Kidney (tissue), 22 donors: ENCODE measurements at places on chromosomes 16 and 17. TPM values are rescaled to one million over a fixed set of nuclear protein-coding genes. Genes with fewer than 3 reads are reported as not detected.

DNA sequence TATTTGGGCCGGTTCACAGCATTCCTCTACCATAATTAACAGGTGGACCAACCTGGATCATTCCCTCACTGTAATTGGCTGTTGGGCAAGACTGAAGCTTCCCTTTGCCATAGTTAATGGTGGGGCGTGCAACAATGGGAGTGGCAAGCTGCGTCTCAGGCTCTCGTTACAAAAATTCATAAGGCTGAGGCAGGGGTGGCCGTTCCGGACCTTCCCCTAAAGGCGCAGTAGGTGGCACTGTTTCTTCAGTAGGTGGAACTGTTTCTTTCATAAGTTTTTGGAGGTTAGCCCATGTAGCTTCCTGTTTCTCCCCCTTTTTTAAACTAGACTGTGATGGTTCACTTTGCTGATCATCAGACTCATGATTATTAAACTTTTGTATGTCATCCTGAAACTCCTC is 17.0 kb upstream of the TMC5 start:
- H3K27ac ChIP-seq, result no peak overlapping the region
- H3K36me3 ChIP-seq, result no peaks in the 10 kb centered on the region
- H3K4me3 ChIP-seq, result no peak overlapping the region
- H3K4me1 ChIP-seq, result no peaks in the 10 kb centered on the region
- H3K27me3 ChIP-seq, result no peaks in the 10 kb centered on the region

DNA sequence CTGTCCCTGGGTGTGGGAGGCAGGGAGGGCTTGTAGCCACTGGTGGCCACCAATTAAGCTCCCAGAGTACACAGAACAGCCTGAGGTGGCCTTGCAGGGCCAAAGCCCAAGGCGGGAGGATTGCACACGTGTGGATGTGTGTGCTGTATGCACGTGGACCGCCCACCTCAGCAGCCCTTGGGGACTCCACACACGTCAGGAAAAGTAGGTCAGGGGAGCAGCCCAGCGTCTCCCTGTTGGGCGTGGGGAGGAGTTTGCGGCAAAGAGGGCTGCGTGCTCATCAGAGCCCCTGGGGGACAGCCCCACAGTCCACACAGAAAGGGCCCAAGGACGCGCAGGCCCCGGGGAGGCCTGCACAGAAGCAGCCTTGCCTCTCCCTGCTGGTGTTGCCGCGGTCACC is 19.6 kb downstream of the SBK1 start:
- no peak overlapping the region for H3K4me3 ChIP-seq
- H3K27me3 ChIP-seq, result no peaks in the 10 kb centered on the region

- H3K4me3 ChIP-seq, result no peak overlapping the region
- H3K36me3 ChIP-seq, result peaks cover 6% of the 10 kb centered on the region
- no peaks in the 10 kb centered on the region for H3K27me3 ChIP-seq
Measured at GRCh38 chr17:37701496-37701898, 43.4 kb downstream of the HNF1B start.

DNA sequence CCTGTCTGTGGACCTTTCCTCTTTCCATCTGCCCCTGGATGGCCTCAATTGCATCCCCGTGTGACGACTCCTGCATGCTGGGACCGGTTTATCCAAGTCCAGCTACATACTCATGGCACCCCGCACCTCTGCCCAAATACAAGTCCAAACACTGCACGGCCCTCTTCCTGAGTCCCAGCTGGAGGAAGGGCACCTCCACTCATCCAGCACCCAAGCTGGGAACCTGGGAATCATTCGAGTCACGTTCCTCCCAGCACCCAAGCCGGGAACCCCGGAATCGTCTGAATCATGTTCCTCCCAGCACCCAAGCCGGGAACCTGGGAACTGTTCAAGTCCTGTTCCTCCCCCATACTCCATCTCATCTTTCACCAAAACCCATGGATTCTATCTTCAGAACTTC is 10.2 kb downstream of the TRARG1 start:
- no peak overlapping the region for H3K27ac ChIP-seq
- DNase-seq, result no peak
- H3K27me3 ChIP-seq, result no peaks in the 10 kb centered on the region
- no peaks in the 10 kb centered on the region for H3K36me3 ChIP-seq
- H3K4me1 ChIP-seq, result no peaks in the 10 kb centered on the region
- H3K4me3 ChIP-seq, result no peak overlapping the region

- no peak for DNase-seq
- no peaks in the 10 kb centered on the region for H3K36me3 ChIP-seq
- H3K27ac ChIP-seq, result no peak overlapping the region
- H3K4me1 ChIP-seq, result no peaks in the 10 kb centered on the region
- no peaks in the 10 kb centered on the region for H3K27me3 ChIP-seq
Measured at GRCh38 chr16:48511716-48512115, 98.3 kb downstream of the N4BP1 start.

PIK3R5 gene
- 19.1 TPM for total RNA-seq

GHDC gene
- 41.2 TPM for total RNA-seq

- H3K4me1 ChIP-seq, result peaks cover 7% of the 10 kb centered on the region
- DNase-seq, result peak; percentile 67
- H3K36me3 ChIP-seq, result no peaks in the 10 kb centered on the region
- no peak overlapping the region for H3K4me3 ChIP-seq
Measured at GRCh38 chr16:67652578-67653127, 7.4 kb downstream of the ACD start.

NOXO1 gene
- 0.57 TPM for total RNA-seq

DNA sequence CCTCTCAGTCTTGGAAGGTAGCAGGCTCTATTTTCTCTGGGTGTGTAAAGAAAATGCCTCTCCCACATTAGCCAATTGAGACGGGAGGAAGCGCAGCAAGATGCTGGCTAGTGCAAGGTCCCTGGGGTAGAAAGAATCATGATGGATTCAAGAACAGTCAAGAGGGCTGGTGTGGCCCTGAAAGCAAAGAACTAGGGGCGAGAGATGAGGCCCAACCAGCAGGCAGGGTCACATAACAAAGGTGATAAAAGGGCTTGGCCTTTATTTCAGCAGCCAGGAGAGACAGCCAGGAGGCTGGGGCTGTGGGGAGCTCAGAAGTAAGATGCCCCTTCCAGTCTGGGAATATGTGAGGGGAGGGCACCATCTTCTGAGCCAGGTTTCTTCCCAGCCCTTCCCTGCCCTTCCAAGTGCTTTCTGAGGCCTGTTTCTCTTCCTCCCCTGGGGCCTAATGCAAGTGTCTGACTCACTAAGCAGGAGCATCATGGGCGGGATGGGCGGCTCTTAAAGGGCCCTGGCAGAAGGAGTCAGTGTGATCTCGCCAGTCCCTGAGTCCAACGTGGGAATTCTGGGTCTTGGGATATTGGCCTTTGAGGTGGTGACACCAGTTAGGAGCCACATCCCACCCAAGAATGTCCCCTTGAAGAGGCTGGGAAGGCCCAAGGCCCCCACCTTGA is 3.9 kb upstream of the NLRC5 start:
- H3K4me1 ChIP-seq, result peaks cover 19% of the 10 kb centered on the region
- no peak overlapping the region for H3K27ac ChIP-seq
- H3K36me3 ChIP-seq, result no peaks in the 10 kb centered on the region
- no peaks in the 10 kb centered on the region for H3K27me3 ChIP-seq

MARCHF10 gene
- 0.66 TPM for total RNA-seq

DNA sequence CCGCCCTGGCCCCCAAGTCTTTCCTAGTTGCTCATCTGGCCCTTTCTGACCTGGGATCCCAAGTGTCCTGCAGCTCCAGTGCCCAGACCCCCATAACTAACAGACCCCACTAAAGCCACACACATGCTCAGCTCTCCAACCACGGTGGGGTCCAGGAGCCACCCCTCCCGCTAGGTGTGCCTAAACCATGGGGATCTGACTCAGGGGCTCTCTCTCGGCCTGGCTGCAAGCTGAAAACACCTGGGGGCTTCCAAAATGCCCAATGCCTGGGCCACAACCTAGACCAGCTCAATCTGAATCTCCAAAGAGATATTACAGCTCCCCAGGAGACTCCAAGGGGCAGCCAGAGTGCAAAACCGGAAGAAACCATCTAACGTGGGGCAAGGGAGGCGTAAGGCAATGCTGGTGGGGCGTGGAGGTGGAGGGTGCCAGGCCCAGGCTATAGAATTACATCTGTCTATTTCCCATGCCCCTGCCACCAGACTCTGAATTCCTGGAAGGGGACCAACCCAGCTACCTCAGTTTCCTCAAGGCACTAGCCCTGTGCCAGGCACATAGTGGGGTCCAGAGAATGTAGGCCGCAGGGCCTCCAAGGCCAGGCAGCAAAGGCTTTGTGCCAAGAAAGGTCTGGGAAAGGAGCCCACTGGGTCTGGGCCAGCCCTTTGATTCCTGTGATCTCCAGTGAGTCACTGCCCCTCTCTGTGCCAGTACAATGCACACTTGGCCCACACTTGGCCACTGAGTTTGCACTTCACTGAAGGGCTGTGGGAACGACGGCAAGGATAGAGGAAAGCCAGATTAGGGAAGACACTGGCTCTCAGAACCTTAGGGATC is 3.3 kb downstream of the CD2BP2 start:
- H3K27ac ChIP-seq, result peak overlapping the region; percentile 16
- H3K4me1 ChIP-seq, result peaks cover 29% of the 10 kb centered on the region
- no peak overlapping the region for H3K4me3 ChIP-seq
- no peaks in the 10 kb centered on the region for H3K27me3 ChIP-seq
- H3K36me3 ChIP-seq, result peaks cover 2% of the 10 kb centered on the region

KRTAP3-1 gene
- total RNA-seq, result not detected

SLC13A2 gene
- total RNA-seq, result 1.1 TPM

- no peak overlapping the region for H3K27ac ChIP-seq
- H3K4me1 ChIP-seq, result no peaks in the 10 kb centered on the region
- no peak overlapping the region for H3K4me3 ChIP-seq
- DNase-seq, result no peak
Measured at GRCh38 chr16:75379339-75379738, 54.0 kb downstream of the CFDP1 start.

DNA sequence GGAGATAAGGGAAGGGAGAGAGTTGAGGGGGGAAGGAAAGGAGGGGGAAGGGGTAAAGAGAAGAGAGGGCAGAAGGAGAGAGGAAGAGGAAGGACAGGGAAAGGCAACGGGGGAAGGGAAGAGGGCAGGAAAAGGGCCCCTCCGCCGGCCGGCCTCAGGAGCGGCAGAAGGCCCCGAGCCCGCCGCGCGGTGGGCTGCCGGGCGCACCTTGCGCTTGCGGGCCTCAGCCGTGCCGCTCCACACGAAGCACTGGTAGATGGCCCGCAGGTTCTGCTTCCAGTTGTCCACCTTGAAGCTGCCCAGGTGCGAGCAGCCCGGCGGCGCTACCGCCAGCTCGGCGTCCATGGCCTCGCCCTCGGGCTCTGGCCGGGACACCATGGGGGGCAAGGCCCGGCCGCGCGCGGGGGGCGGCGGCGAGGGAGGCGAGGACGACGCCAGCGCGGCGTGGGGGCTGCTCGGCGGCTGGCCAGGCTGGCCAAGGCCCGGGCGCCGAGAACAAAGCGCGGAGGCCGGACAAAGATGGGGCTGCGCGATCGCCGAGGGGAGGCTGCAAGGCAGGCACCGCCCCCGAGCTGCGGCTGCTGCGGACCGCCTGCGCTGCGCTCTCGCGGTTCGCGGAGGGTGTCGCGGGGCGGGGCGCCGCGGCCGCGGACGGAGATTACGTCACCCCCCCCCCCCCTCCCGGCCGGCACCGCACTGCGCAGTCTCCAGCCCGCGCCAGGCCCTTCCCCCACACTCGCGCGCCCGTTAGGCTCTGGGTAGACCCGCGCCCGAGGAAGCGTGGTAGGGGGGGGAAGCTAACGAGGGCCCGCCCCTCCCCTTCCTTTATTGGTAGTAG is at the start of gene USP22:
Gene USP22, minus strand, starts transcription at position 554 of the 838 bp plus-strand sequence. Its CDS starts 176 bp downstream, at position 378.
- H3K36me3 ChIP-seq, result peaks cover 1% of the 10 kb centered on the region
- DNase-seq, result peak; percentile 99
- peak within 1 kb of the TSS; percentile 99 for H3K27ac ChIP-seq
- no peaks in the 10 kb centered on the region for H3K27me3 ChIP-seq
- peaks cover 4% of the 10 kb centered on the region for H3K4me1 ChIP-seq

MEIOC gene
- total RNA-seq, result 0.28 TPM

GRCh38 chr17:16081507-16082087 is 82.0 kb downstream of the TTC19 start:
- no peak for DNase-seq
- H3K36me3 ChIP-seq, result peaks cover 11% of the 10 kb centered on the region
- H3K4me1 ChIP-seq, result no peaks in the 10 kb centered on the region
- H3K27ac ChIP-seq, result no peak overlapping the region

DNA sequence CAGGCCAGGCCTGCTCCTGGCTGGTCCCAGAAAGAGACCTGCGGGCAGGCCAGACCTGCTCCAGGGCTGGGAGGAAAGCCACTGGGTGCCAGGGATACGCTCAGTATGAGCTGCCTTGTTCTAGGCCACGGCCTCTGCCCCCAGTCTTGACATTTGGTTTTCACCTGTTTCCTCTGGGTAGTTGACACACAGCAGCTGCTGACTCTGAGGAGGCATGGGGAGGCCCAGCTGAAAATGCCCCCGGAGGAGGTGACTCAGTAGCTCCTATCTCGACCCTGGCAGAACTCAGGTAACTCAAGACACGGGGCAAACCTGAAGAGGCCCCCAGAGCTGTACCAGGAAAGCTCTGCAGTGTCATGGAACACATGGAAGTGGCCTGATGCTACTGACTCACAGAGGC is 13.9 kb upstream of the ADGRG1 start:
- H3K36me3 ChIP-seq, result no peaks in the 10 kb centered on the region
- H3K27me3 ChIP-seq, result no peaks in the 10 kb centered on the region
- H3K4me3 ChIP-seq, result no peak overlapping the region
- no peak overlapping the region for H3K27ac ChIP-seq
- no peak for DNase-seq
- H3K4me1 ChIP-seq, result peaks cover 18% of the 10 kb centered on the region

METRNL gene
- 61.5 TPM for total RNA-seq

CCL13 gene
- total RNA-seq, result 1.1 TPM

GRCh38 chr16:1327619-1327947 is 5.9 kb upstream of the BAIAP3 start:
- no peak for DNase-seq
- H3K4me1 ChIP-seq, result peaks cover 12% of the 10 kb centered on the region
- no peaks in the 10 kb centered on the region for H3K36me3 ChIP-seq
- no peak overlapping the region for H3K4me3 ChIP-seq
- no peak overlapping the region for H3K27ac ChIP-seq

DNA sequence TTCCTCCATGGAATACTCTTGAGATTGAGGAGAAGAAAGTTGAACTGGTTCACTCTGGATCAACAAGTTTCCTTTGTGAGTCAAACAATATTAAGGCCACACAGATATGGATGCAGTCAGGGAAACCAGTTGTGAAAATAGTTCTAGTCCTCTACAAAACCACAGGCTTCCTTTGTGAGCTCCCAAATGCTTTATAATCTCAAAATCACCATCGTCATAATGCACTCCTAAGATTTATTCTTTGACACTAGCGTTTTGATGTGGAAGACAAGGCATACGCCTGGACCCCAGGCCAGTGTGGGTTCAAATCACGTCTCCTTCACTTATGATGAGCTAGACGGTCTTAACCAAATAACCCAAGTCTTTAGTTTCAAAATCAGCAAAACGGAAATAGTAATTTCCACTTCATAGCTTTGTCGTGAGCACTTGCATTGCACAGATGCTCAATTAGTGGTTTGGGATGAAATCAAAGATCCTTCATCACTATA is 142.6 kb downstream of the STX8 start:
- no peaks in the 10 kb centered on the region for H3K4me1 ChIP-seq
- H3K4me3 ChIP-seq, result no peak overlapping the region
- H3K27ac ChIP-seq, result peak overlapping the region; percentile 64
- H3K36me3 ChIP-seq, result no peaks in the 10 kb centered on the region

GNGT2 gene
- 4.7 TPM for total RNA-seq

GRCh38 chr16:50318796-50319578 is 49.8 kb downstream of the BRD7 start:
- H3K27me3 ChIP-seq, result no peaks in the 10 kb centered on the region
- peaks cover 3% of the 10 kb centered on the region for H3K4me1 ChIP-seq
- no peak overlapping the region for H3K4me3 ChIP-seq
- H3K36me3 ChIP-seq, result peaks cover 12% of the 10 kb centered on the region
- no peak for DNase-seq

SLC9A5 gene
- 1.1 TPM for total RNA-seq
